ENCODE measurements at places on chromosomes 3 and 15.

DNA sequence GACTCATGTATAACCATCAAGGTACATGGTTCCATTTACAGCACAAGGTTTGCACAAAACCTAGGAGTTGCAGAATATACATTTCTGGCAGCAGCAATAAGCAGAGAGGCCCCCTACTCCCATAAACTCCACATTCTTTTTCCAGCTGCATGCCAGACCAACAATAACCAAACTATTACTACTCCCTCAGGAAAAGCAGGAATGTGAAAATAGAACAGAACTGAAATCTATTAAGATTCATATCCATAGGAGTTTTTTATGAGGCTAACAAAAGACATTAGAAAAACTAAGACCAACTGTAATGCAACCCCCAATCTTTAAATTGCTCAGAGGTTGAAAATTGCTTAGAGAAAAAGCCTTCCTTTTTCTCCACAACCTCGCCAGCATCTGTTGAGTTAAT is 27.6 kb upstream of the TOP2B start:
- DNase-seq: no peak

DNA sequence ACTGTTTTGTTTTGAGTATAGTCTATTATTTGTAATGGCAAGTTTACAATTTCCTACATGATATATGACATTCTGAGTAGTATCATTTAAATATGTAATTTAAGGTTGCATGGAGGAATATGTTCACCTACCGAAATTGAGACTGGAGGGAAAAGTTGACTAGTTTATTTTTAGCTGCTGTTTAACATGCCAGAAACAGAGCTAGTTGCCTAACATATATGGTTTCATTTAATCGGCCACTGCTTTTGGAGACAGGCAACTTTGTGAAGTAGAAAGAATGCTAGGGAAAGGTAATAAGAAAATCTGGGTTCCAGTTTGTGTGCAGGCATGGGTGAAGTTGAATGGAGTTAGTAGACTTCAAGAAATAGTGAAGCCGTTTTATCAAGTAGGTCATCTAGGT is 342.1 kb upstream of the CBLB start:
- no peak for DNase-seq

- no peak for DNase-seq
These were observed 31.1 kb downstream of the PSTPIP1 start for GRCh38 chr15:77025941-77026411.

DNA sequence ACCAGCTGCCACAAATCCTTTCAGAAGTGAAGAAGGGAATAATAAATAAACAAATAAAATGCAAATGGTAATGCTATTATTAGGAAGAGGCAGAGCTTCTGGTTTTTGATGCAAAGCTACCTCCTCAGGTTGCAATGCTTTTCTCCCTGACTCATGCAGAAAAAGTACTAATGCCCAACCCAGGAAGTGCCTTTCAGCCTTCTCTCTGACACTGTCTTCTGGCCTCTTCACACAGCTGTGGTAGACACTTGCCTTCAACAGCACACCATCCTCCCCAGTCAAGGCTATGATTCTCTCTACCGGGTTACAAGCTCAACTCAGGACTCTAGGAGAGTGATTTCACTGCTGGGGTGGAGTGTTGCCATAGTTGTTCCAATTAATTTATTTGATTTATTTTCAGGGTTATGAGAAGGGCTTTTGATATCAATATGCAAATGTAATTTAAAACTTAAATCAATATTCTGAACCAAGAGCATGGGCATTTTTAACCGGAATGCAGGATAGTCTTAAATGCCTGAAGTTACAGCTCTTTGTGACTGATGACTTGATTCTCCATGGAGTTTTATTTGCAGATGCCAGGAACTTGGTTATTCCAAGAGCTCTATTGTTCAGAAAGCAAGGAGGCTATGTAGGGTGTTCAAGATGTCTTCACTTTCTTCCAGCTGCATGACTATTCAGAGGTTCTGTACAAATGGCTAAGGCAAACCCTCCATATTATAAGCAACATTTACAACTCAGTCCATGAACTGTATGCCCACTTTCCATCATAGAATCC is 27.1 kb upstream of the GALNT15 start:
- peak; percentile 49 for DNase-seq

- no peak for DNase-seq
These were observed 31.6 kb upstream of the CLASP2 start for GRCh38 chr3:33749546-33750210.

DNA sequence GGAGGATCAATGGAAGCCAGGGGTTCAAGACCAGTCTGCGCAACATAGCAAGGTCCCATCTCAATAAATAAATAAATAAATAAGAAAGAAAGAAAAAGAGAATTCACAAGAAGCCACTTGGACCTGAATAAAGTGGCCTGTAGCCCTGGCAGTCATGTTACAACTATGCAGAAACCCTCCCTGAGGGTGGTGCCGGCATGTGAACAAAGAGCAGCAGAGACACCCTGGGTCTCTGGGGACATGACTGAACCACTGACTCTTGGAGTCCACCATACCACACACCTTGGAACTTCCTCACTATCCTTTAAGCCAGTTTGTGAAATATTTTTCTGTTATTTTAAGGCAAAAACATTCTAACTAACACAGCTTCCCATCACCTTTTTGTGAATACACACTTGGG is 93.0 kb downstream of the MEIS2 start:
- DNase-seq: no peak

GRCh38 chr15:92818651-92819277 is 81.4 kb upstream of the CHD2 start:
- DNase-seq: no peak

- DNase-seq: peak; percentile 67
These were observed 26.5 kb downstream of the CFAP161 start for GRCh38 chr15:81160312-81161159.

DNA sequence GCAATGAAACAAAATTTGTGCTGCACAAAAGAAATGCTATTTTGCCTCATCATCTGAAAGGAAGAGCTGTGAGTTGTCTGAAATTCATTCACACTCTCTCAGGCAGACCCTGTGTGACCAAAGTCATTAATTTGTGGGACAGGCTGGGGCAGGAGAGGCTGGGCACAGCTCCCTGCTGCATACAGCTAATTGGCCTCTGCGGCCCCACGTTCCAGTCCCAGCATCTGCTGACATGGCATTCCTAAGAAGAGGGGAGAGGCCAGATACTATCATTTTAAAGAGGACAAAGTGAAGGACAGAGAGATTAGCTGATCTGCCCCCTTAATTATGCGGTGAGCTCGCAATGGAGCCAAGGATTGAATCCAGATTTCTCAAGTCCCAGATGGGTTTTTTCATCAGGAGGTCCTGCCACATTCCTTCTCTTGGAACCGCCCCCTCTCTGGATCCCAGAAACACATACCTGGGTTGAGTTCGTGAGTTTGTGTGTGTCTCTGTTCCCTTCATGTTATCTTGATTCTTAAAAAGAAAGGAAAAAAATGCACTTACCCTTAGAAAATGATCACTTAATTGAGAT is 25.1 kb downstream of the POLR2M start:
- DNase-seq: no peak

DNA sequence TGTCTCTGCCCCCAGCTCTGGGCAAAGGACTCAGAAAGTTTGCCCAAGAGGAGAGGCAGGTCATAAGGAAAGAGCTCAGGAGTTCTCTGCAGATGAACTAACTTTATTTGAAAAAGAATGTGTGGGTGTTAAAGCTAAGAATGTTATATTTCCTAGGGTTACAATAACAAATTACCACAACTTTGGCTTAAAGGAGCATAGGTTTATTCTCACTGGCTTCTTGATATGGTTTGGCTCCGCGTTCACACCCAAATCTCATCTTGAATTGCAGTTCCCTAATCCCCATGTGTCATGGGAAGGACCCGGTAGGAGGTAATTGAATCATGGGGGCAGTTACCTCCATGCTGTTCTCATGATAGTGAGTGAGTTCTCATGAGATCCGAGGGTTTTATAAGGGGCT is 383.7 kb upstream of the CFAP20DC start:
- no peak for DNase-seq

- no peak for DNase-seq
These were observed 208.1 kb downstream of the SV2B start for GRCh38 chr15:91308199-91308598.

Data from brain microvascular endothelial cell (primary cell).